ENCODE measurements at places on chromosomes 13 and 19.

- no peak for DNase-seq
Measured at GRCh38 chr19:16893686-16893989, 4.8 kb downstream of the F2RL3 start.

- DNase-seq, result no peak
Measured at GRCh38 chr13:48159401-48159800, 64.5 kb upstream of the MED4 start.

- no peak for DNase-seq
Measured at GRCh38 chr13:44283600-44283999, 90.0 kb upstream of the SERP2 start.

GRCh38 chr19:40677156-40677555 is 13.3 kb downstream of the NUMBL start:
- DNase-seq, result no peak

DNA sequence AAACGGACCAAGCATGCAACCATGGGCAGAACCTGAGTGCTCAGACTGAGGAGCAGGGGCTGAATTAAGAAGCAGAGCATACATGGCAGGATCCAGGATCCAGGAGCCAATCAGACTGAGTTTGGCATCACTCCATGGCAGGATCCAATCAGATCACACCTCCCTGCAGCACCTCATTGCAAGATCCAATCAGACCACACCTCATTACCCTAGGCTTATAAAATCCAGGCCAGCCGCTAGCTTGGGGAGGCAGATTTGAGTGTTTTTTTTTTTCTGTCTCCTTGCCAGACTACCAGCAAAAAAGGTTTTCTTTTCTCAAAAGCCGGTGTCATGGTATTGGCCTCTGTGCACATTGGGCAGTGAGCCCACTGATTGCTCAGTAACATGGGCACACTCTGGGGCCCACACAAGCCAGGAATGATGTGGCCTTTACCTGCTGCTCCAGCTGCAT is 127.9 kb upstream of the GJB6 start:
- no peak for DNase-seq

DNA sequence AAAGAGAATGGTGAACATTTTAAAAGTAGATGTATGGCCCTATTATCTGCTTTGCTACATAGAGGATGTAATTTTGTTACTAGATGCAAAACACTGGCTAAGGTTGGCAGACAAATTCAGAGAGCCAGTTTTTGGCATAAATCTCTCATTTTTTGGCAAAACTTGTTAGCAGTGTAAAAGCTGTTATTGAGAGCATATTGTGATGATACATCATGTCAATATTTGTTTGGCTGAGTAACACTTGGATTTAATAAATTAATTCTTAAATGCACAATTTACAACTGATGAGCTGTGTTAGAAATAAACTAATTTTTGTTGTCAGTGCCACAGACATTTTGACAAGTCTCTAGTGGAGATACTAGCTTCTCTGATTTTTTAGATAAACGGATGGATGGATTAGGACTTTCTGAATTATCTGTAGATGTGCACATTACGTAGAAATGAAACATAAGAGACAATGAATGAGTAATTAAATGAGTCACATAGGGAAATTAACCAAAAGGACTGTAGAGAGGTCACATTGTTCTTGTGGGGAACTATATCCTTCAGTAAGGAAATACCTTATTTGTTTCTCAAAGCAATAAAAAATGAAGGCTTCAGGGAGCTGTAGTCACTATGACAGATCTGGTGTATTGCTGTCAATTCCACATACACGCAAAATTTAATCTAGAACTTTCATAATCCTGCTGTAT is 17.4 kb downstream of the UFM1 start:
- peak; percentile 4 for DNase-seq

DNA sequence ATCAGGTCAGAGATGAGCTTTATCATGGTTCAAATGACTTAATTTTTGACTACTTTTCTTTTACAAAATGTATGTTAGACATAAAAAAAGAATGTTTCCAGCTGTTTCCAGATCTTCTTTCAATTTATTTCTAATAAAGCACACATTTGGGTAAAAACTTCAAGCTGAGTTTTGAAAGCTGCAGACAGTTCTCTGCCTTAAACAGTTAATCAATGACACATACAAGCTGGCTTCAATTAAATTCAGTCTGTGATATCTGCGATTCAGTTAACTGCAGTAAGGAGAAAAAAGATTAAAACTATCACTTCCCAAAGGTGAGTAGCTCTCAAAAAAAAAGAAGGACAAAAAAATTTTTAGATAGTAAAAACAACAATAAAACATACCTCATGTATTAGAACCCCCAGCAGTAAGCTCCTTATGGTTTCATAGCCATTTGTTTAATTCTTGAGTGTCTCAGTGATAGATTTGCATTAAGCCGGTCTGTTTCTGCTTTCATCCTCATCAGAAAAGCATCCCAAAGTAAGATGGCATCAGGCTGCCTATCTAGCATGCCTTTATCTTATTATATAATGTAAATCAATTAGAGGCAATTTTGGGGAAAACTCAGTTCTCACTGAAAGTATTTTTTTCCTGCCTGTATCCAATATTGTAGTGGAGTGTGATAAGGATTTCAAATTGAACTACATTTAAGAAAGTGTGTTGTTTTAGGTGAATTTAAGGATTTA is 81.8 kb upstream of the STARD13 start:
- DNase-seq, result no peak

DNA sequence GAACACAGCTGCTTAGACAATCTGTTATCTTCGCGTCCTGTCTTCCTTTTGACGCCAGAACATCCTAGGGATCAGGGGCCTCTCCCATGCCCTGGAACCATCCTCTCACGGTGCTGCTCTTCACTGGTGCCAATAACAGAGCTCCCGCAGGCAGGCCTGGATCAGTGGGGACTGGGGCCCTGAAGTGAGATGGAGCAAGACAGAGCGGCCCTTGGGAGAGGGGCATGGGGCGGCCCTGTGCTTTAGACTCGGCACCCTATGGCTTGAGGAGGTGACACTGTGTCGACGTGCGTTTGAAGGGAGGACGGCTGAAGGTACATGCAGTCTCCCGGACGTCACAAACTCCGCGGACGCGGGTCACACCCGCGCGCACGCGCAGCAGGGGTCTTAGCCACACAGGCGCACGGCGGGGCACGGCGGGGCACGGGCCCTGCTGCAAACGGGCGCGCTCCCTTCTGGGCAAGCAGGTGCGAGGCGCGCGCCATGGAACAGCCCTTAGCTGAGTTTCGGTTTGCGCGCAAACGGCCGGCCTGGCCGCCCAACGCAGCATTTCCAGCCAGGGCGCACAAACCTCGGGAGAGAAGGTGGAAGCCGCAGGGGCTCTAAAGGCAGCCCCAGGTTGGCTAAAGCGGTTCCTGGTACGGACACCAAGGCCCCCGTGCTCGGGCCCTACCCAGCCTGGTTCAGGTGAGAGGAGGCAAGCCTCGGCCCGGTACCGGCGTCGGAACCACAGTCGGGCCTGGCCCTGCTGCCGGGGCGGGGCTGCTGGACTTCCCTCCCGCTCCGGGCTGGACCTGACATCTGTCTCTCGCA is 16.5 kb upstream of the RNF17 start:
- DNase-seq, result no peak

DNA sequence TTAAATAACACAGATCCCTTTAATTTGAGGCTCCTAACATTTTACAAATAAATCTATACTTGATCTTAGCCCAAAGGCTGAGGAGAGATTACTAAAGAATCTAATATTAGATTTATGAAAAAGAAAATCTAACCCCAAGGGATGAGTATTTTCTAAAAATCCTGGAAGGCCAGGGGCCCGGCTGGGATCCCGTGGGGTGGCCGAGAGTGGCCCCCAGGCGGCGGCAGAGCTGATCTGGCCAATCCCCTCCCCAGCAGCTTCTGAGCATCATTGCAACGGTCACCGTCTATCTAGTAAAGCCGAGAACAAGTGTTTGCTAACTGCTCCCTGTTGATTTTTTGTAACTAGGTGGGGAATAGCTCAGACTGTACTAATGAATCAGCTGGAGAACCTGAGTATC is 37.5 kb downstream of the ADPRHL1 start:
- no peak for DNase-seq

DNA sequence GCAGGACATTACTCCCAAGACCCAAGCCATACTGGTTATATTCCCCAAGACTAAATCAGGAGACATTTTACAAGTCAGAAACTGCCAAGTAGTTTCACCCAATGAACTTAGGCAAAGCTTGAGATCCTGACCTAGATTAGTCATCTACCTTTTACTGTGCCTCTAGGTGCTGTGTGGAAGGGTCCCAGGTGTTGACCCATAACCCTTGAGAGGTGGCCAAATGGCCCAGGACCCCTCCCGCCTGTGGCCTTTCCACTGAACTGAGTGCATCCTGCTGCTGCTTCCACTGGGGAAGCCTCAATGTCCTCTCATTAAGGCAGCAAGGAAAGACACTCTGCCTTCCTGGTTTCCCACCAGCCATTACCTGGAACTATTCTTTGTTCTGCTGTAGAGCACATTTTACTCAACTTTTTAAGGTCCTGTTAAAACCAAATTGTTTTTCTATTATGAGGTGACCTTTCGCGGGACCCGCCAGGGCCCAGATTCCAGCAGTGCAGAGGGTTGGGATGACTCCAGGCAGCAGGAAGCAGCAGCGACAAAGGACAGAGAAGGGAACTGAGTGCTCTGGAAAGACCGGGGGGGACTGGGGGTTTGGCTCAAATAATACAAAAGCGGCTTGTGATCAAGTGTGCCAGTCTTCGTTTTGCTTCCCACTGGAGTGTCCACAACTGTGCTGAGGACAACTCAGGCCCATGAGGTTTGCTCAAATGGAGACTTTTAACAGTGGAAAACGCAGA is 27.1 kb downstream of the ANKRD10 start:
- DNase-seq, result no peak

DNA sequence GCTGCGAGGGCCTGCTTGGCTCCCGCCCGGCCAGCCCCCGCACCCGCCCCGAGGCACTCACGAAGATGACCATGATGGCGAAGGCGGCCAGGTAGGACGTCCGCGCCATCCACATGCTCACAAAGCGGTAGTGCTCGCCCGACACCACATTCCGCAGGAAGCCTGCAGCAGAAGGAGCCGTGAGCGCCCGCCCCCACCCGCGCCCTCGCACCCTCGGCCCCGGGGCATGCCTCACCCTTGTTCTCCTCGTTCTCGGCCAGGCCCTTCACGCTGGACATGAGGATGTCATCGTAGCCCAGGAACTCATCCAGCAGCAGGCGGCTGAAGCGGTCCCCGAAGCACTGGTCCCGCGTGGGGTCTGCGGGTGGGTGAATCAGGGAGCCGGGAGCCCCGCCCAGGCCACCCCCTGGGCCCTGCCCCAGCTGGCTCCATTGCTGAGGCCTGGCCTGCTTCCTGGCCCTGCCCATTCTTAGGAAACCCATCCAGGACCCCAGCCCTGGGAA is 9.0 kb downstream of the TMEM259 start:
- DNase-seq, result no peak

GRCh38 chr13:45341799-45342500 is 967 bp upstream of the TPT1 start:
- peak; percentile 75 for DNase-seq

DNA sequence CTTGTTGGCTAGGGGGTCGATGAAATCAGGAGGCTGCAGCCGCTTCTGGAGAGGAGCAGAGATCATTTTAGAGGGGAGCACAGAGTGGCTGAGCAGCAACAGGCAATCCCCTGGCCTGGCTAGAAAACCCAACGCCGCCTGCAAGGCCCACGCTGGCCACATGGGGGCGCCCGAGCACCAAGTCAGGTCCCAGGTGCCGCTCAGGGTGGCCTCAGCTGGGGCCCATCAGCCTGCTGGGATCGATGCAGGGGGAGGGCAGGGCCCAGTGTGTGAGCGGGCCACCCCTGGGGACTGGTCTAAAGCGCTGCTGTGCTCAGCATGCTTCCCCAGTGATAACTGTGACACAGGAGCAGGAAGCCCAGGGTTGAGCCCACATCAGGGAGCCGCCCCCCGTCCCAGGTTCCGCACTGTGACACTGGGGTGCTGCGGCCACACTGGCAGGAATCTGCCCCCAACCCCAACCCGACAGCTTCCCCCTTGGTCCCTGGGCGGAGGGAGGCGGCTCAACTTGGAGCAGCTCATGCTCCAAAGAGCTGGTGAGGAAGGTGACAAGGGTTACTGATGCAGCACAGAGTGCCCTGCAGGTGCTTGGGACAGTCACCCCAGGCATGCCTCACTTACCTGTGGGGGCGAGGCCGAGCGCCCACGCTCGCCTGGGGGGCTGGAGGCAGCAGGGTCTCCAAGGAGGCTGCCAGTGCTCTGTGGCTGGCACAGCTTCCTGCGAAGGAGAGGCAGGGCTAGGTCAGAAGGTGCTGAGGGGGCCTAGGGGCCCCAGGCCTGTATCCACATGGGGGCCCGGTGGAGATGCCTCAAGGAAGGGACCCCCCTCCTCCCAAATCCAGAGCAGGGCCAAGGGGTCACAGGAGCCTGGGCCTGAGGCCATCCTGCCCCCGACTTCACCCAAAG is 13.3 kb upstream of the ISYNA1 start:
- peak; percentile 93 for DNase-seq

DNA sequence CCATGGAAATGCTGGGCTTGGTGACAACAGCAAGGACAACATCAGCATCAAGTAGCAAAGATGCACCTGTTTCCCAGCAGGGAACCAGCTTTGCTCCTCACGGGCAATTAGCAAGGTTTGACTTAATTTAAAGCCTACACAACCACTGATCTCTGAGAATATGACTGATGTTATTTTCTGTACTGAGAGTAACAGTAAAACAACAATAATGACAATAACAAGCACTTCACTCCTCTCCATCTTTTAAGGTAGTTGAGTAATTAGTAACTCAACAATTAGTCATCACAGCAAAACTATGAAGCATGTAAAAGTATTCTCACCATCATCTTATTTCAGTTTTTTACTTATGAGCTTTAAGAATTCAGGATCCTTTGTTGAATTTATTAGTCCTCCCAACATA is 37.3 kb downstream of the ENOX1 start:
- no peak for DNase-seq

DNA sequence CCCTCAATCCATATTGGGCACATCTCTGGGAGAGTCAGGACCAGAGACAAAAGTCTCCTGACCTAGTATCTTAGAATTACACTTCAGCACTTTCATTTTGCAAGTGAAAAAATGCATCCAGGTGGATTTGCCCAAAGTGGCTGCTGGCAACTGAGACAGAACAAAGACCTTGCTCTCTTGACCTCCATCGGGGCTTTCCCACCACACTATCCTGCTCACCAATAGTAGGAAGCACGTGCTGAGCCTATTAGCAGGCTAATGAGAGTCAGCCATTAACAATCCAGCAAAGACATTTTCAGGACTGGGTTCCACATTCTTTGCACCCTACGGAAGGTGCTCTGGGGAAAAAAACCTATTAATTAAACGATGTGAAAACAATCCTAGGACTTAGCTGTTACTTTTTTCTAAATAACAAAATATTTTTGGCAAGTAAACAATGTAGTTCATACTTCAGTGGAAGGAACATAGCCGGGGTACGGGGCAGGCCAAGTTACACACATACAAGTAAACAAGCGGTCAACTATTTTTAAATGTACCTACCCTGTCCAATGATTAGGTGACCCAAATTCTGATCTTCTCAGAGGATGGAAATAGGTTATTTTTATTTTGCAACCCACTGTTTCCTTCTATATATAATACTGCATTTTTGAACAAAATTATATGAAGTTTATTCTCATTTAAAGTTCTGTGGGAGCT is 78.6 kb downstream of the CDADC1 start:
- DNase-seq, result no peak

DNA sequence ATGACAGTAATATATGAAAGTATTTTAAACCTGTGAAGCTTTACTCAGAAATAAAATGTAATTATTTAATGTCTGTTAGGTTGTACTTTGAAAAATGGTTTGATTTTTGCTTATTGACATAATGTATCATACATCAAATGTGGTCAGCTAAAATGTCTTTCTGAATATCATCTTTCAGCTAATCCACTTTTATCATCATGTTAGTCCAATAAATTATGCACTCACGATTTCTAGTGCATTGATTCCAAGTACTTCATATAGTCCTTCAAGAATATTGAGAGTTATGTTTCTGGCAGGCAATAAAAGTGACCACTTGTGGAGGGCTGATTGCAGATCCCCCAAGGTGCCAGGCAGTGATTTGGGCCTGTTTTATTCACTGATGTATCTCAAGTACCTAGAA is 1204.1 kb downstream of the OLFM4 start:
- DNase-seq, result no peak

Data from inflammatory macrophage treated with lipopolysaccharide for 1 hour (primary cell).